NCI-H2081 (cell line): ENCODE measurements at places on chromosomes 4 and X.

GRCh38 chrX:129772796-129773431 lies 6.8 kb upstream of the SASH3 start:
- no peak for DNase-seq

GRCh38 chr4:159551281-159551680 lies 448.4 kb downstream of the RAPGEF2 start:
- no peak for DNase-seq

DNA sequence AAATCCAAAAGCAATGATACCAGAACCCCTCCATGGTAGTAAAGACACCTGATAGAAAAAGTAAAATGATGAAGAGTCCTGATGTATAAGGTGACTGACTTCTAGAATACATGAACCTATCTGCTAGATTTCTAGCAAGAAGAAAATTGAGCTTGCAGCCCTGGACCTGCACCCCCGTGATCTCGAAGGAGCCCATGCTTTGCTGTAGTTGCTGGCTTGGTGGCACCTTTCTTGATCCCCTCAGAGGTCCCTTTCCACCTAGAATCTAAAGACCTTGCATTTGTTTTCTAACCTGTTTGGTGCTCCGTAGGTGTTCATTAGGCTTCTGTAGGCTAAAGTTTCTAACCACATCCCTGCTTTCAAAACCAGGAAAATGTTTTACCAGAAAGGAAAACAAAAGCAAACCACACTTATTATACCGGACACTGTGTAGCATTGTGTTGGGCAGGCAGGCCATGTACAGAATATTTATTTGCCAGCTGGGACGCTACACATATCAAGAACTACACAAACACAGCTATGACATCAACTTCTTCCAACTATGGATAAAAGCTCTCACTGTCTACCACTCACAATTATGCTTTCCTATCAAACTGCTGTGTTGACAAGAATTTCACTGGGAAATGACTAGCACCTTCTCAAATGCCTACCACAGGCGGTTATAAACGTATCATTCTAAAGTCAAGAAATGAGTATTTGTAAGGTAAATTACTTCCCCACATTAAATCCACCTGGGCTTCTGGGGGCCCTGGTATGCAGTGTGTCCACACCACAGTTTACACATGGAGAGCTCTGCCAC lies 316.2 kb downstream of the UNC5C start:
- peak; percentile 22 for DNase-seq

GRCh38 chr4:5992828-5993321 lies 25.4 kb downstream of the C4orf50 start:
- DNase-seq, result no peak

DNA sequence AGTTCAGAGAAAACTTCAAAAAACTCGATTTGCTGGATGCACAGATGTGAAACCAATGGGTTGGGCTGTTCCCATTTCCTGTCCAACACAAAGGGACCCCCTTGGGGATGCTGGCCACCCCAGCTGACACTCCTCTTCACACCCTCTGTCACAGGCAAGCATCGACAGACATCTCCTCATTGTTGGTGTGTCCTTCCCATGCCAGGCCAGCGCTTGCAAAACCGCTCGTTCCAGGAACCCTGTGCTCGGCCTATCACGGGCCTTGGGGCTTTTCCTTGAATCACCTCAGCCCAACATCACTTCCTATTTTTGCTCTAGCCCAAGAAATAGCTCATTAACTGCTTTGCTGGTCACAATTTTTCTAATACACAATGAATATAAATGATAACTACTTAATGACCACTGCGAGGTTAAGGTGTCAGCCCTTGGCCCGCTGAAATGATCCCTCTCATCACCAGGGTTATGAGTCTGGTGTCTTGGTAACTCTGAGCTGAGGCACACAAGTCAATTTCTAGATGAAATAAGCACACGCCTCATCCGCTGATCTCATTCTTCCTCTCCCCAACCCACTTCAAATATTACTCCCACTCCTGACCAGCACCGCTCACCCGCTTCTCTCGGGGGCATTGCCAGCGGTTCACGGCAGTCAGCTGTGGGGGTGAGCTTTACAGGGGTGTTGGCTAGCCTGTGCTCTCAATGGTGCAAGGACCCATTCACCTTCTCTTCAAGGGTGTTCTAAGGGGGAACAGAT lies 32.3 kb downstream of the BCOR start:
- DNase-seq, result no peak

DNA sequence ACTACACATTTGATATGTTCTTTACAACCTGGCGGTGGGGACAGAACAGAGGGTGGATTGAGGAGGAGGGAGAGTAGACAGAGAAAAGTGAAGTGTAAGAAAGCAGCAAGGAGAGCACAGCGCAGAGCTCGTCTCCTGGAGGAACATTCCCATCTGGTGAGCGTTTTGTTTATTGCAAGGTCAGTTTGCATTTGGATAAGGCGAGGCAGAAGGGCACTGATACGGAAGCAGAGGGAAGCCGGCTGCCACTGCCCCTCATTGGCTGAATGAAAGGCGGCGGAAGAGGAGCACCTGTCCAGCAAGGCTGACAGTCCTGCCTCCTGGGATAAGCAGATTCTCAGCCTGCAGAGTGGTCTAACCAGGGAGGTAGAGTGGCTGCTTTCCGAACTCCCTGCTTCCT lies 83.2 kb downstream of the GPR143 start:
- no peak for DNase-seq

GRCh38 chr4:84220990-84221389 lies 278.1 kb downstream of the NKX6-1 start:
- DNase-seq, result no peak

DNA sequence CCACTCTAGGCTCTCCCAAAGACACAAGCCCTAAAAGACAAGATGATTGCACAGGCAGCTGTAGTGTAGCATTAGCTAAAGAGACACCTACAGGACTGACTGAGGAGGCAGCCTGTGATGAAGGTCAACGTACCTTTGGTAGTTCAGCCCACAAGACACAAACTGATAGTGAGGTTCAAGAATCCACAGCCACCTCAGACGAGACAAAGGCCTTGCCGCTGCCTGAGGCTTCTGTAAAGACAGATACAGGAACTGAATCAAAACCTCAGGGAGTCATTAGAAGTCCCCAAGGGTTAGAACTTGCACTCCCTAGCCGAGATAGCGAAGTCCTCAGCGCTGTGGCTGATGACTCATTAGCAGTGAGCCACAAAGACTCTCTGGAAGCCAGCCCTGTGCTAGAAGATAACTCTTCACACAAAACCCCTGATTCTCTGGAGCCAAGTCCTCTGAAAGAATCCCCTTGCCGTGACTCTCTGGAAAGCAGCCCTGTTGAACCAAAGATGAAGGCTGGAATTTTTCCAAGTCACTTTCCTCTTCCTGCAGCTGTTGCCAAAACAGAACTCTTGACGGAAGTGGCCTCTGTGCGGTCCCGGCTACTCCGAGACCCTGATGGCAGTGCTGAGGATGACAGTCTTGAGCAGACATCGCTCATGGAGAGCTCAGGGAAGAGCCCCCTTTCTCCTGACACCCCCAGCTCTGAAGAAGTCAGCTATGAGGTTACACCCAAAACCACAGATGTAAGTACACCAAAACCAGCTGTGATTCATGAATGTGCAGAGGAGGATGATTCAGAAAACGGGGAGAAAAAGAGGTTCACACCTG lies 306.3 kb downstream of the ANK2 start:
- DNase-seq, result no peak

- no peak for DNase-seq
Observed at GRCh38 chr4:154588198-154588597, 2.3 kb downstream of the FGA start.

- DNase-seq, result peak; percentile 48
Observed at GRCh38 chr4:59127743-59128142, 2017.6 kb upstream of the IGFBP7 start.

- no peak for DNase-seq
Observed at GRCh38 chr4:15303052-15303641, 124.7 kb upstream of the C1QTNF7 start.

GRCh38 chr4:158179465-158179864 lies 6.6 kb upstream of the GASK1B start:
- no peak for DNase-seq

GRCh38 chr4:70992391-70992881 lies 1.0 kb upstream of the DCK start:
- no peak for DNase-seq

- no peak for DNase-seq
Observed at GRCh38 chrX:130172127-130172845, 524 bp downstream of the RAB33A start.

DNA sequence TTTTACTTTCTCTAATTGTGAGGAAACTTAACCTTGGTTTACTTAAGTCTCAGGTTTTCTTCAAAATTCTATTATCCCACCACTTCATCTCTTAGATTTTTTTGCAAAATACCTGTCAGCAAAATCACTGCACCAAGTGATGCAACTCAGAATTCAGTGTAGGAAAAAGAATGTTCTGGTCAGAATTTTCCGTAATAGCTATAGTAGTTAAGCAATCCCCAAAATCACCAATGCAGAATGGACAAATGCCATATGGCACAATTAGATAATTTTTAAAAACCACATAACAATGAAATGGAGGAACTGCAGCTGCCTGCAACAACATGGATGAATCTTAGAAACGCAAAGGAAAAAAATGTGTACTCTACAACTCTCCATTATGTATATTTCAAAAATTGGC lies 373.1 kb downstream of the NAF1 start:
- DNase-seq, result no peak

- DNase-seq, result no peak
Observed at GRCh38 chr4:158238575-158238974, 28.3 kb downstream of the TMEM144 start.

GRCh38 chrX:49186125-49187027 lies at the start of gene PRICKLE3:
PRICKLE3 (minus strand) TSS chrX:49186373; CDS start chrX:49186297, 76 bp downstream.
- peak; percentile 65 for DNase-seq

DNA sequence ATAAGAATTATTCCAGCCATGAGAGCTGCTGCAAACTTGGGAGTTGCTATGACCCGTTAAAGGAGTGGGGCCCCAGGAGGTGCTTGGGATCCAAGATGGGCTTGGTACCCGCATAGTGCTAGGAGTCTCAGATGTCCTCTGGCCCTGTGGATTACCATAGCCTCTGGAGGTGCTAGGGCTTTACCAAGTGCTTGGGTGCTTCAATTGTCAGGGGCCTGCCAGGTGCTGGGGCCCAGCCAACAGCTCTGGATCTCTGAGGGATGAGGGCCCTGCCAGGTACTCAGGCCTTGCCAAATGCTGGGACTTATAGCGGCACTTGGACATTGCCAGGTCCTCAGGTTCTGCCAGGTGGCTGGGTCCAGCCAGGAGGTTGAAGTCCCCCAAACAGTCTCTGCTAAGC lies 32.0 kb upstream of the USP51 start:
- no peak for DNase-seq

DNA sequence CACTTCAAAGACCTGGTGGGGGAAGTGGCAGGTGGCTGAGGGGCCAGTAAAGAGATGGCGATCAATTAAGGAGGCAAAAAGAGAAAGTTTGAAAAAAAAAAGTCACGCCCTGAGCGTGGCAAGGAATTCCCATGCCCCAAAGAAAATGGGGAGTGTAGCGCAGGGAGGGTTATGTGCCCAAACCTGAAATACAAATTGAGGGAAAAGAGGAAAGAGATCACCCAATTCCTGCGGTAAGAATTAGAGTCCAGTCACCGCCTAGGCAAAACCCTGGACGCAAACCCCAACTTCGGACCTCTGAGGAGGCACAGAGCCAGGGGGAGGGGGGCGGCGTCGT lies 595 bp downstream of the ENOX2 start:
- no peak for DNase-seq

GRCh38 chr4:133450813-133451212 lies 301.7 kb downstream of the PCDH10 start:
- no peak for DNase-seq

DNA sequence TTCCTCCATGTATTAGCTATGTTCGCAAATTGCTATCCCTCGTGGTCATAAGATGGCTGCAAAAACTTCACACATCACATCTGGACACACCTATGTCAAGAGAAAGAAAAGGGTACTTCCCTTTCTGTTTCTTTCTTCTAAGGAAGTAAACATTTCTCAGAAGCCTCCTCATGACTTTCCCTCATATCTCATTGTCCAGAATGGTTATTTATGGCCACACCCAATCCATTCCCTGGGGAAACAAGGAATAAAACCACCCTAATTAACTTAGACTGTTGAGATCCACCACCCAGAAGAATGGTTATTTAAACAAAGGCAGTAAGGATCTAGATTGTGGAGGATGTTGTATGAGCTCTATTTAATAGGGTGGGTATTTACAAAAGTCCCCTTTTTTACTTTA lies 160.8 kb upstream of the LNX1 start:
- DNase-seq, result no peak

DNA sequence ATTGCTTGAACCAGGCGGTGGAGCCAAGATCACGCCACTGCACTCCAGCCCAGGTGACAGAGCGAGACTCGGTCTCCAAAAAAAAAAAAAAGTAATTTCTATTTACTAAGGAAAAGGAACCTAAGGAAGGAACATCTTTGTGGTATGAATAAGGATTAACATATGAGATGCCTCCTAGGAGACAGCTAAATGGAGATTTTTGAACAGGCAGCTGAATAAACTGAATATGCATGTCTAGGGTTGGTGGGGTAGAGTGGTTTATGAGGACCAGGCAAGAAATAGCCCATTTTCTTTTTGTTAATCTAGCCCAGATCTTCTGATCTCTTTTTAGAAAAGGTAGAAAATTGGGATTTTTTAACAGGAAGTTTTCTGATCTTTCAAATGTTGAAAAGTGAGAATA lies 59.9 kb upstream of the TBC1D14 start:
- DNase-seq, result no peak

GRCh38 chrX:134541906-134542305 lies 81.9 kb downstream of the HPRT1 start:
- no peak for DNase-seq

DNA sequence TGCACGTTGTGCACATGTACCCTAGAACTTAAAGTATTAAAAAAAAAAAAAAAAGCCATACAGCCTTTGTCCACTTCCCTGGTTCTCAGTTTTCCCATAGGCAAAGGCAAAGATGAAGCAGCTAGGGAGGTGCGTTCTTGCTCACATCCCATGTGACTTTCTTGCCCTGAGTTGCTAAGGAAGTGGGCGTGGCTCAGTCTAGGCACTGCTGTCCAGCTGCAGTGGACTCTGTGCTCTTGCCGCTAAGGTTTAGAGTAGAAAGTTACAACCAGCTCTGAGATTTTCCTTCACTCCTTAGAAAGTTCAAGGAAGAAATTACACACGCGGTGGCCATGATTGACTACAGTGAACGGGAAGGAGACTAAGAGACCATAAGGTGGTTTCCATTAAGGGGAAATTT lies 144.7 kb downstream of the NAA11 start:
- DNase-seq, result no peak

- peak; percentile 65 for DNase-seq
Observed at GRCh38 chr4:20544645-20545044, 155.6 kb upstream of the PACRGL start.
